ENCODE measurements at places on chromosomes 5 and 9.

GRCh38 chr5:59321642-59322041 is 571.9 kb downstream of the PDE4D start:
- DNase-seq = no peak

DNA sequence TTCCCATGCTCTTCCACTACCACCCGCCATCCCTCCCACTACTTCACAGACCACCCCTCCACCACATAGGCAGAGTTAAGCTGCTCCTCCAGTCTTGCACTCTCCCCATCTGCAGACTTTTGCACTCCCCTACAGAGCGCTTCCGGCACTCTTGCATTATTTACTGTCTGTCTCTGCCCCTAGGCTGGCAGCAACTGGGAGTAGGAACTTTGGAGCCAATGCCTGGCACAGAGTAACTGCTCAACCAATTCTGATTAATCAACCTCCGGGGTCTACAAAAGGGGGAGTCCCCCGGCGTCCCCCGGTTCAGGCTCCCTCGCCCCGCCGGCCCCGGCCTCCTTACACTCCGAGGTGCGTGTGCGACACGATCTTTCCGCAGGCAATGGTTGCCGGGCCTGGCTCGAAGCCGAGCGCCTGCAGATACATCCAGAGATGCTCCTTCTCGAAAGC is 498 bp downstream of the HAUS6 start:
- DNase-seq = peak; percentile 17

- DNase-seq = no peak
Observed at GRCh38 chr9:134193912-134194535, 29.7 kb upstream of the RNU6ATAC start.

DNA sequence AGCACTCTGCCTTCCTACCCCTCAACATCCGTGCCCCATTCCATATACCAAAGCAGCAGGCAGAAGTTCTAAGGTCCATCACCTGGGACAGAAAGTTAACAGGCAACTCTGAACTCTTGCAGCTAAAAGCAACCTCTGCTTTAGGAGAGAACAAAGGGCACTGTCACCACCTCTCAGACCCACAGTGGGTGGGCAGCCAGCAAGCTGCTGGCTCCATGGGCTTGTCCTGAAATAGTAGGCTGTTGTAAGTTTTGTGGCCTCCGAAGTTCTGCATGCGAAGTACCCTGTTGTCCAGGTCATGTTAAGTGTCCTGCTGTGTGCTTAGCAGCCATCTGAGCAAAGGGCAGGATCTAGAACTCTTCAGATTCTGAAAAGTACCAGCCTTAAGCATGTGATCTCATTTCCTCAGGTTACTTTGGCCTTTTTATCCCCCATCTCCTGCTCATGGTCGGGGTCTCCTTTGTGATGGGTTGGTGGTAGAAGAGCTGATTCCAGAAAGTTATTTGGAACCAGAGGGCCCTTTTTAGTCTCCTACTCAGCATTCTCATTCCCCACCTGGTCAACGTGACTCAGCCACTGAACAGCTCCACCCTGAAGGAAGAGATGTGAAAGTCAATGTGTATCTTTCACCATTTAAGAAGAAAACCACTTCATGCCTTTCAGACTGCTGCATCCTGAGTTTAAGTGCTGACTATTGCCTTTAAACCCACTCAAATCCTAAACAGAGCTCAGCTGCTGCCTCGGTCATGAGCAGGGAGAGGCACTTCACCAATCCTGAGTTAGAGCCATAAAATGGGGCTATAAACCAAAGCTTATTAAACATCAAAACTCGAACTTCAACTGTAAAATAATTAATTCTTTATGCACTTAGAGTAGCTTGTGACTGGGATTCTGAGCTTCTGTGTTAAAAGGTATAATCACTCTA is 121.4 kb downstream of the DPYSL3 start:
- DNase-seq = no peak

DNA sequence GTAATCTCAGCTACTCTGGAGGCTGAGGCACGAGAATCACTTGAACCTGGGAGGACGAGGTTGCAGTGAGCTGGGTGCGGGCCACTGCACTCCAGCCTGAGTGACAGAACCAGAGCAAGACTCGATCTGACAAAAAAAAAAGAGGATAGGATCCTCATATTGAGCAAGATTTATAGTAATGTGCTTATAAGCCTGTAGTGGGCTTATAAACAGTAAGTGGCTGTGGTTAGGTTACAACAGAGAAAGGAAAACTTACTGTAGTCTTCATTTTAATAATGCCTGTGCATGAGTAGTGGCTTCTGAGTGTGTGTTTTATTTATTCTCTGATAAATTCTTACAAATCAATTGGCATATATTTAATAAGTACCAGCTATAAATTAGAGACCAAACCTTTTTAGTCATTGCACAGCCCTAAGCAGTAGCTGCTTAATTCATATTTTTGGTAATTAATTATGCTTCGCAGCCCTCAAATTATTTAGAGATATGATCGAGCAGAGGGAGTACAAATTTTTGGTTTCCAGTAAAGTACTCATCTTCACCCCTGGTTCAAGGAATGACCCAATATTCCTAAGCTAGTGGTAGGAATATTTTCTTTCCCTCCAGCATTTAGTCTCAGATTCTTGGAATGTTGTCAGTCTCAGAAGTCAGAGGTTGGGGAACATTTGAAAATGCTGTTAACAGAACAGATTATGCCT is 73.8 kb upstream of the KLF9 start:
- no peak for DNase-seq

- no peak for DNase-seq
Observed at GRCh38 chr9:72649127-72649442, 127.7 kb downstream of the TMC1 start.

DNA sequence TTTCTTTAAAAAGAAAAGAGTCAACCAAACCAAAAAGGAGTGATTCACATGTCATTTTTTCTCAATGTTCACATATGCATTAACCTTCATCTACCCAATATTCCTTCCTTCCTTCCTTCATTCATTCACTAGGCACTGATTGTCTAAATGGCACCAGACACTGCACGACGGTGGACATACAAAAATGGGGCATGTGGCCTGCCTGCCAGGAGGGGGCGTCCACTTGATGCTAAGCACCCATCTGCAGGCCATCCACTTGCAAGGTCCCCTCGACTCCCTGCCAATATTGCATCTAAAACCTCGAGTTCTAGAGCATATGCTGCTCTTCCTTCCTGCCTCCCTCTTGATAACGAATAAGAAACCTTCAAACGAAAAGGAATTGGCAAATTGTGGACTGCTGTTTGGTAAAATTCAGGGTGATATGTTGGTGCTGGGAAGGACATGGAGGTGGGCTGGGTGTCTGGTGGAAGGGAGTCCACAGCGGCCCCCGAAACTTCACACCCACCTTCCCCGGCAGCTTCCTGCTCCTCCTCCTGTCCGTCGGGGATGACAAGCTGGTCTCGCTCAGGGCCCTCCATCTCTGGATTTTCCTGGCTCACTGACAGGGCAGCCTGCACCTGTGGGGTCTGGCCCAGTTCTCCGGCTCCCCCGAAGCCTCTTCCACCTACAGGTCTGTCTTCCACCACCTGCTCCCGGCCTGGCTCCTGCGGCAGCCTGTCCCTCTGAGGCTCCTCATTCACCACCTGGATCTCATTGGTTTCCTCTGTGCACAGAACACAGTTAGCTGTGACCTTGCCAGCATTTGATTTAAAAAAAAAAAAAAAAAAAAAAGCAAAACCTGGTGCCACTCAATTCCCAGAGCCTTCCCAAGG is 64.3 kb downstream of the GOLM1 start:
- DNase-seq = peak; percentile 44

DNA sequence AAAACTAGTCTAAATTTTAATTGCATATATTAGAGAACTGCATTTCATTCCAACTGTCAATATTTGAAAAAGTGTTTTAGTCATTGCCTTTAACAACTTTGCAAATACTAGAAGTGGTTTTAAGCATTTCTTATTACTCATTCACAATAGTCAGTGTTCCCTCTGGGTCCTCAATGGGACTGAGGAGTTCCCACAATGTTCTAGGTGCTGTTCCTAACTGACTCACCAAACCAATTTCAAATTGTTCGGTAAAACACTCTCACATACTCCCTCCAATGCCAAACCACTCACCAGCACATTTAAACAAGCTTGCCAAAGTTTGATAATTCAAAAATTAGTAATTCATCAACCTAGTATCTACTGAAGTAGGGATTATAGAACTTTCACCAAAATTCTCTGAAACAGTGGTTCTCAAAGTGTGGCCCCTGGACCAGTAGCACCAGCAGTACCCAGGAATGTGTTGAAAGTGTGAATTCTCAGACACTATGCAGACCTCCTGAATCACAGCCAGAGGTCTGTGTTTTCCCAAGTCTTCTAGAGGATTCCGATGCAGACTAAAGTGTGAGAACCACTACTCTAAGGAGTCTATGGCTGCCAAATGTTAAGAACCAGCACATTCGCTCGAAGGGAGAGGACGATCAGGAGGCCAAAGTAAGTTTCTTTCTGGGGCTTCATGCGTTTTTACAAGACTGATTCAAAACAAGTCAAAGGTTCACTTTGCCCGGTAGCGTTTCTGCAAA is 72.8 kb downstream of the APBA1 start:
- no peak for DNase-seq

DNA sequence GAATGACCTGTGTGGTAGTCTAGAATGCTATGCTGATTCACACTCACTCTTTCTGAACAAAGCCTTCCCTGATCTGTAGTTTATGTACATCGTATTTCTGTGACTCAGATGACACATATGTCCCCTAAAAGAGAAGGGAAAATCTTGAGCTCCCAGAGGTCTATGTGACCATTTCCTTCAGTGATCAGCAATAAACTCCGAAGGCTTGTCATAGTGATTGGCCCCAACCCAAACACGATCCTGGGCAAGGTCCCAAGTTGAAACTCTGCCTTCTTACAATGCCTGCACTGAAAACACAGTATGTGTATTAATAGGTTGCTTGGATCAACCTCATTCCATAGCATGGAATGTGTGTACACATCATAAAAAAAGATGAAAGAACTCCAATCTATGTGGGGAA is 685.8 kb downstream of the MAT2B start:
- DNase-seq = peak; percentile 69

GRCh38 chr5:67643536-67643935 is 446.9 kb upstream of the CD180 start:
- DNase-seq = no peak

GRCh38 chr9:127536499-127536898 is 75.6 kb upstream of the STXBP1 start:
- no peak for DNase-seq

DNA sequence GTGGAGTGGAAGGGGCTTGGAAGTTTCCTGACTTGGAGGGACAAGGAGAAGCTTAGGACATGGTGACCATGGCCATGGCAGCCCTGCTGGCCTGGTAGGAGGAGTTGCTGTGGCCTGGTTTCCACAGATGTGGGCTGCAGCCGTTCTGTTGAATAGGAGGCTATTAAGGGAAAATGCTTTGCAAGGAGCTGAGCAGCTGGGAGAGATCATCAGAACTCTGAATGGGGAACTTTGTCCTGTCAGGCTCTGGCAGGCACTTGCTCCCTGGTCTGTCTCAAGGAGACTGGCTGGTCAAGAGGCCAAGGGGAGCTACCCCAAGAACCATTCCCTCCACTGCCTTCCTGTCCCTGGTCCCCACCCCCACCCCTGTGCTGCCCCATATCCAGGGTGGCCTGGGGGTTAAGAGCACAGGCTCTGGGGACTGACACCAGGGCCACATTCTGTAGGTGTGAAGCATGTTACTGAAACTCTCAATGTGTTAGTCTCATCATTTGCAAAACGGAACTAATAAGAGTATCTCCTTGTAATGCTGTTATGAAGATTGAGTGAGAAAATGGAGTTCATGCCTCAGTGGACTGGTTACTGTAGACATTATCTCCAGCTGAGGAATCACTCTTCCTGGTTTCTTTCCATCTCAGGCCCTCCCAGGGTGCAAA is 84.0 kb upstream of the ARAP3 start:
- DNase-seq = no peak

DNA sequence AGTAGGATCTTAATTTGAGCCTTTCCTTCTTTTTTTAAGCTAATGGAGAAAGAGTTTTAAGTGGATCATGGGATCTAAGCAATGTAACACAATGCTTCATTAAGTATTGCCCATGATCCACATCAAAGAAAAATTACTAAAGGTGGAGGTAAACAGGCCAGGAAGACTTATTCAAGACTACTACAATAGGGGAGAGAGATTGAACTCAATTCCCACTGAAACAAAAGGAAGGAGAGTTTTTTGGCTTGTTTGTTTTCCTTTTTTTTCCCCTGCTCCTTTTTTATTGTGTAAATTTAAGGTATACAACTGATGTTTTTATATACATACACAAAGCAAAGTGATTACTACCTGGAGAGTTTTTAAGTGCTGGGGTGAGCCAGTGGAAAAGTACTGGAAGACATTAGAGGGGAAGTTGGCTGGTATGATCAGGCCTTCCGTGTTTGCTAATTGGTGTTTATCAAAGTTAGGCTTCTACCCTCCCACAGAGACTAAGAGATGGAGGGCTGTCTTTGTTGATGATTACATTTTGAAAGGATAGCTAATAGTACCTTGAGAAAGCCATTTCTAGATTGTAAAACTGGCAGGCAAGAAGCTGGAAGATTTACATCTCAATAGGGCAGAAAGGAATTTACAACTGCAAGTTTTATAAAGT is 262.7 kb downstream of the CHSY3 start:
- DNase-seq = no peak

GRCh38 chr5:181261320-181262049 is 542 bp upstream of the TRIM52 start:
- peak; percentile 78 for DNase-seq

- peak; percentile 60 for DNase-seq
Observed at GRCh38 chr5:134554319-134555222, 29.1 kb downstream of the JADE2 start.

GRCh38 chr5:125484742-125485641 is 738.6 kb upstream of the ZNF608 start:
- peak; percentile 96 for DNase-seq

DNA sequence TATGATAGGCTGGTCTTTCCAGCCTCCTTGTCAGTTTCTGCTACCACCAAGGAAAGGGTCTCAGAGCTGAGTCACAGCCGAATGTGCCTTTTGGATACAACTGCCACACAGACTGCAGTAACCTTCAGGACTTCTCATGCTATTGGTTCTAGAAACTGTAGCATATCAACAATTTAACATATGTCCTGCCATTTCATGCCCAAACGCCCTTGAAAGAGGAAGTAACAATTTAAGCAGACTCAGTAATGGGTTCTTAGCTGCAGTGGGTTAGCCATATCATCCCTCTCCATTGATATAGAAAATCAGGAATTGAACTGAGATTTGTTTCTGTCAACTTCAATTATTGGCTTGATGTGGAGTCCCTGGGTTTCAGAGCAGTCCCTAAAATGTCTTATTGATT is 4.1 kb upstream of the CLK4 start:
- DNase-seq = no peak

GRCh38 chr9:16848179-16848578 is 22.3 kb downstream of the BNC2 start:
- DNase-seq = no peak

DNA sequence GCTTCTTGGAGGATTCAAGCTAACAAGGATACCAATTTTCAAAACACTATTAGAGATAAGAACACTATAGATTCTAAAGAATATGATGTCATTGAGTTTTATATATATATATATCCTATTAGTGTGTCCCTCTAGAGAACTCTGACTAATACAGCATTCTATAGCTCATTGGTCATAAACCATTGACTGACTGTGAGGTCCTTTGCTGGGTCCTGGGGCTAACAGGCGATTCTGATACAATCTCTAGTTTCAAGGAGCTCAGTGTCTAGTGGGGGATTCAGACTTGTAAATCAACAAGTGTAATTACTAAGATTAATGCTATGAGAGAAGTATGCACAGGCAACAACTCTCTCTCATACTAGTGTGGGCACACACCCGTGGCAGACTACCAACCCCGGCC is 234.5 kb downstream of the DENND1A start:
- DNase-seq = no peak
